Type B pancreatic cell (in vitro differentiated cells): ENCODE measurements at places on chromosomes 16 and 17. TPM values are rescaled to one million over a fixed set of nuclear protein-coding genes. Genes with fewer than 3 reads are reported as not detected.

The CHRNE gene
- total RNA-seq, result 0.27 and 0.52 TPM in 2 replicates

GRCh38 chr17:47605011-47605410, 44.7 kb upstream of the KPNB1 start:
- DNase-seq, result no peak

- DNase-seq, result no peak
These were observed 39.1 kb downstream of the CDRT15 start for GRCh38 chr17:14197586-14197985.

The KRTAP4-9 gene
- not detected in 2 replicates for total RNA-seq

- no peak for DNase-seq
These were observed 217.2 kb downstream of the SNX29 start for GRCh38 chr16:12193692-12194091.

DNA sequence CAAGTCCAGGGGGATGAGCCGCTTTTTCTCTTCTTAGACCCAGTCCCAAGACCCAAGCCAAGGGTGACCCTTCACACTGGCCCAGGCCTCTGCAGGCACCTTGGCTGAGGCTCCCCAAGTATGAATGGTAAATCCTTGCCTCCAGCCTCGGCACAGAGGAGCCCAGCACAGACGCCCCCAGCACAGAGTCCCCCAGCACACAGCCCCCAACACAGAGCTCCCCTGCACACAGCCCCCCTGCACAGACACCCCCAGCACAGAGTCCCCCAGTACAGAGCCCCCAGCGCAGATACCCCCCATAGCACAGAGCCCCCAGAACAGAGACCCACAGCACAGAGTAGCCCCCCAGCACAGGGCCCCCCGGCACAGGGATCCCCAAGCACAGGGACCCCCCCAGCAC, 1.0 kb upstream of the MCRIP2 start:
- DNase-seq, result no peak

The TTLL6 gene
- total RNA-seq, result 2.8 and 3.5 TPM in 2 replicates

The KRTAP9-8 gene
- total RNA-seq, result not detected in 2 replicates

The OTOP3 gene
- 0.80 and 1.3 TPM in 2 replicates for total RNA-seq

GRCh38 chr17:33871720-33872540, 383.2 kb upstream of the CCL2 start:
- DNase-seq, result no peak

GRCh38 chr16:89043636-89044417, 49.8 kb upstream of the ACSF3 start:
- DNase-seq, result no peak

The KRTAP1-5 gene
- total RNA-seq, result not detected in 2 replicates

GRCh38 chr17:64328859-64329531, 61.7 kb downstream of the PECAM1 start:
- DNase-seq, result no peak

The LPO gene
- not detected in 2 replicates for total RNA-seq

DNA sequence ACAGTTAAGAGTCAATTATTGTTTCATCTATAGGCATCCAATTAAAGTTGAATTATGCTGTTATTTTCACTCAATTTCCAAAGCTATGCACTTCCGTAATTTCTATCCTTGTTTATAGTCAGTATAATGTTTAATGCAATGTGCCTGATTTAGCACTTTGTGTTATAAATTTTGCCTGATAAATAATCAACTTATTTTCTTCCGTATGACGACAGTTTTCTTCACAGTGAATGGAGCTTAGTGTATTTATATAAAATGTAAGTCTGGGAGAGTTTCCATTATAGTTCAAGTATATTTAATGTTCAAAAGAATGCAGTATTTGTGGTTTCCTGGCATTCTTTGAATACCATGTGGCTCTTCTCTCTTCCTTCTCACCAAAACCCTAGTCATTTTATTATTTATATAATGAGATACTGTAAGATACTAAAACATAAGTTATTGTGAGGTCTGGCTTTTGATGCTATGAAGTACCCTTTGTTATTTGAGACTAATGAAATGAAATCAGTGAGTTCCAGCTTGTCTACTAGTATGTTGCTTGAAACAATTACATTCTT, 240.6 kb downstream of the PRKCA start:
- DNase-seq, result no peak

DNA sequence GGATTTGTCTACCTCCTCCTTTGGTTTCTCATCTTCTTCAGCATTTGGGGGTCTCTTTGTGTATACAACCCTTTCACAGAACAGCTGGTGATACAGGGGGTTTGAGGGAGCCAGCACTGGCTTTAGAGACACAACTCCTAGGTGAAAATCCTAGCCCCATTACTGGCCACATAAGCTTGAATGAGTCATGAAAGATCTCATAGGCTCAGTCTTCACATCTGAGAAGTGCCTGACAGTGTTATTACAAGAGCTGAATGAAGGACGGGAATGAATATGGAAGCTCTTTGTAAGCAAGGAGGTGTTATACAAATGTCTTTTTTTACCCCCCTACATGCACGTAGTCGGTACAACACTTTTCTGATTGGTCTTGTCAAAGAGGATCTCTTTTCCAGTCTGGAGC, 1.7 kb upstream of the B4GALNT2 start:
- DNase-seq, result no peak

GRCh38 chr16:26594666-26595065, 472.1 kb upstream of the C16orf82 start:
- no peak for DNase-seq

DNA sequence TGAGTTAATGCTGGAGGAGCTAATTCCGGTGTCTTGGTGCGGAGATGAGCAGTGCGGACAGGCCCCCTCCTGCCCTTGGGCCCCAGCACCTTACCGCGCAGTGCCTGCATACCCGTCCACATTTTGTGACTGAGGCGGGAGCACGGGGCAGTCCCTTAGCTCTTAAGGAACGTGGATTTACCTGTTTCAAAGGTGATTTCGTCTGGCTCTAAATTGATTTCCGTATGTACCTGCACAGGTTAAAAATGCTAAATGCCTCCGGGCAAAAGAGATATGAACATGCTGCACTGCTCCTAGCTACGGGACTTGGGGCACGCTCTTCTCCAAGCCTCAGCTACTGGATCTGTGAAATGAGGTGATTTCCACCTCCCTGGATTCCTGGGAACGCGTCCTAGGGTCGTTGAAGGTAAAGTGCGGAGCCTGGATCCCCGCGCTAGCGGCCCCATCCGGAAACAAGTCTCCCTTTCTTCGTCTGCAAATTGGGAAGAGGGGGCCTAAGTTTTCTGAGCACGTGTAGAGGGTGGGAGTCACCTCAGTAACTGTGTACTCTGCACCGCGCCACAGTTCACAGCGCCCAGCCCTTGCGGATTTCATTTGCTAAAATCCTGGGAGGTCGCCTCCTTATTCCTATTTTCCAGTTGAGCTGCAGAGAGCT, 669 bp upstream of the CRISPLD2 start:
- DNase-seq, result no peak

DNA sequence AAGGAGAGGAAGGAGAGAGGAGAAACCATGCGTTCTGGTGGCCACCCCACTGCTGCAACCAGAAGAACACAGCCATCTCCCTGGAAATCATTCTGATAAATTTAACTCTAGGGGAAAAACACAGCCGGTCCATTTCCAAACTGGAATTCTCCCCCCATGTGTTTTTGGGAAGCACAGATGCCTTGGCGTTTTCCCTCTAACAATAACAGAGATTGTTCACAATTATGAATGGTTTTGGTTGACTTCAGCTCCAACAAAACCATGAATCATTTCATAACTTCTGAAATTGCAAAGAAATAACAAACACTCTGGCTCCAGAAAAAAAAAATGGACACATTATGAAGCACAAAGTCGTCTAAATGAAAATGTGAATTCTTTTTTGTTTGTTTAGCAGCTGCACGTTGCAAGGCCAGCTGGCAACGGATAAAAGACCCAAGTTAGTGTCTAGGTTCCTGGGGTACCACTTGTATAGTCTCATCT, 46.2 kb downstream of the GNAO1 start:
- no peak for DNase-seq

The C16orf89 gene
- 0.75 and 2.1 TPM in 2 replicates for total RNA-seq

The CLDN6 gene
- total RNA-seq, result 98.9 and 243 TPM in 2 replicates

GRCh38 chr17:35046740-35047283, 16.7 kb downstream of the RFFL start:
- no peak for DNase-seq

GRCh38 chr17:60141111-60142018, 8.4 kb upstream of the CA4 start:
- no peak for DNase-seq

DNA sequence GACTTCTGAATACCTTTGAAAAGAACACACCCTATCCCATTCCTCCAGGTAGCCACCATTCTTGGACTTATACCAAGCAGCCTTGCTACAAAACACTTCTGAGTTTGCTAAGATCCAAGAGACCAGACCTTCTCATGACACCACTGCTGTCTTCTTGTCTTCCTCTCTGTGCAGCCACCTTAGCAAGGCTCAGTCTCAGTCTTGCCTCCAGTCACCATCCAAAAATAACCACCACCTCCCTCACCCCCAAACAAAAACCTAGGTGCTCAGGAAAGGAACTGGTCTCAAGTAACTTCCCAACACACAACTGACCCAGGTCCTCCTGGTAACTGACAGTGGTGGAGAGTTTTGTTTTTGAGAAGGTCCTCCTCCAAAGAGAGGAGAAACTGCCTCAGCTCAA, 90.9 kb upstream of the CORO6 start:
- DNase-seq, result no peak

The KIF2B gene
- not detected in 2 replicates for total RNA-seq

The SPECC1 gene
- total RNA-seq, result 19.5 and 38.0 TPM in 2 replicates

GRCh38 chr17:33016920-33017319, 25.3 kb downstream of the SPACA3 start:
- DNase-seq, result no peak

DNA sequence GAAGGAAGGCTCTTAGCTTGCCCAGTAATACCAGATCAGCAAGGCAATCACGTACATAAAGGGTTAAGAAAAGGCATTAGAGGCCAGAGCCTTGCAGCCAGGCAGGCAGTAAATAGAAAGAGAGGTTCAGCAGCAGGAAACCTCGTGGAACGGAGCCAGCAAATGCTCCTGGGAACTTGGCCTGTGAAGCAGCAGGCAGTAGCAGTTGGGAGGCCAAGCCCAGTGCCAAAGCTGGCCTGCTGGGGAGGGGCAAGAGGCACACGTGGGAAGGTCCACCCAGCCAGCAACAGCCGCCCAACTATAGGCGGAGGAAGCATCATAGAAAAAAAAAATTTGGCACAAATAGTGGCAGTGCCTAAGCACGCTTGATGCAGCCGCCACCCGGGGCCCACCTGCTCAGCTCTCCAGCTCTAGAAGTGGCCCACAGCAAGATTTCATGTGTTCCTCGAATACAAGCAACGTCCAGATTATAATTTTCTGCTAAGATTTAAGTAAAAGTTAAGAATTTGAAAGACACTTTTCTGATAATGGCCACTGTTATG, 2339.5 kb downstream of the TP53TG3F start:
- DNase-seq, result no peak

GRCh38 chr17:48970865-48971687, 2.7 kb upstream of the GIP start:
- DNase-seq, result no peak

DNA sequence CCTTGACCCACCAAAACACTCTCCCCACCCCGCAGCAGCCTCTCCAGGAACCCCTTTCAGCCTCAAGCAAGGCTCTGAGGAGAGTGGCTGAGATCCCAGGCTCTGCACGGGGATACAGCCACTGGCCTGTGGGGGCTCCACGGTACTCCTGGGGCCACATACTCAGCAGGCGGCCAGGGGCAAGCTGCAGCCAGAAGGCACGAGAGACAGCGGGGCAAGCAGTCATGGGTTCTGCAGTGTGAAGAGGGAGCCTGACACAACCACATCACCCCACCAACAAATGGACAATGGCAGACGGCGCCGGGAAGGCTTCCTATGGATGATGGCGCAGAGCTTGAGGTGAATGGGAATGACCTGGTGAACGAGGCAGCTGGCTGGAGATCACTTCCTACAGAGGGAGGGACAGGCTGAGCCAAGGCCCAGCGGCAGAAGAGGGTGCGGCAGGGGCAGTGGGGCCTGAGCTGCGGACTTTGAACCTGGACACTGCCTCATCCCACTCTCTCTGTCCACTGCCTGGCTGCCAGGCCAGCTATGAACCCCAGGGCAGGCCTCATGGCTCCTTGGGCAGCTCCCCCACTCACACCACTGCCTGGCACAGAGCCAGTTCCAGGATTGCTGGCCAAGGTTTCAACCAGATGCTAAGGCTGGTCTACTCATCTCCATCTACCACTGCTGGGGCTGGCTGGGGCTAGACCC, 10.8 kb upstream of the BCAR1 start:
- DNase-seq, result no peak

The CDH1 gene
- 190 and 544 TPM in 2 replicates for total RNA-seq

GRCh38 chr16:57606847-57607501, 21.5 kb upstream of the ADGRG1 start:
- DNase-seq, result peak; percentile 57

The RHBDL3 gene
- 1.4 and 4.4 TPM in 2 replicates for total RNA-seq

GRCh38 chr16:53740476-53740875, 36.5 kb downstream of the FTO start:
- DNase-seq, result no peak

The PIRT gene
- 0.34 and 0.38 TPM in 2 replicates for total RNA-seq

The WFIKKN2 gene
- total RNA-seq, result 1.7 TPM in 1 of 2 replicates, not detected in the other

DNA sequence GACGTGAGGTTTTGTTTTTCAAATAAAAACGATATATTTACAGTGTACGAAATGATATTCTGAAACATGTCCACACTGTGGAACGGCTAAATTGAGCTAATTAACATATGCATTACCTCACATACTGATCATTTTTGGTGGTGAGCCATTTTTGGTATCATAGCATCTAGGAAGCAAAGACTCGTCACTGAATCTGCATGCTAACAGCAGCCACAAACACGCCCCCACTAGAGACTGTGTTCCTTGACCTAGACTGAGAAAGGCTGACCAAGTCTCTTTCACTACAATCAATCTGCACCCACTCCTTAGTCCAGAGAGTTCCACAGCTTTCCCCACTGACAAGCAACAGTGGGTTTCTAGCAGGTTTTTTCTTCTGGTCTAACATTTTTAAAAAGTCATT, 29.5 kb downstream of the NPLOC4 start:
- DNase-seq, result no peak

DNA sequence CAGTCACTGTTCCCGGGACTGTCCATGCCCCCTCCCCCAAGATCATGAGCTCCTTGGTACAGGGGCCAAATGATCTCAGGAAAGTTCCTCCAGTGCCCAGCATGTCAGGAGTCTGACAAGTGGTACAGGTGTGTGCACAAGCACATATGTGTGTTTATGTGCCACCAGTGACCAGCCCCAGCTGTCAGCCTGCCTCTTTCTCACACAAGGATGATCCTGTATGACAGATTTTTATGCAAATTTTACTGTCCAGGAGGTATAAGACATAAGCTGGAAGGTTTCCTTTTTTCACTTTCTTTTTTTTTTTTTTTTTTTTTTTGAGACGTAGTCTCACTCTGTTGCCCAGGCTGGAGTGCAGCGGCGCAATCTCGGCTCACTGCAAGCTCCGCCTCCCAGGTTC, 31.4 kb upstream of the GFOD2 start:
- DNase-seq, result no peak

GRCh38 chr17:43782913-43783680, 2.9 kb downstream of the CFAP97D1 start:
- no peak for DNase-seq

The IGF2BP1 gene
- total RNA-seq, result 104 and 232 TPM in 2 replicates

The CNGB1 gene
- total RNA-seq, result 0.19 and 2.3 TPM in 2 replicates
